ENCODE measurements at places on chromosomes 11 and 22.

GRCh38 chr11:17388609-17389210 lies at the start of gene KCNJ11:
KCNJ11 (minus strand) TSS chr11:17388659; CDS start chr11:17388091, 568 bp downstream.
- DNase-seq: no peak

DNA sequence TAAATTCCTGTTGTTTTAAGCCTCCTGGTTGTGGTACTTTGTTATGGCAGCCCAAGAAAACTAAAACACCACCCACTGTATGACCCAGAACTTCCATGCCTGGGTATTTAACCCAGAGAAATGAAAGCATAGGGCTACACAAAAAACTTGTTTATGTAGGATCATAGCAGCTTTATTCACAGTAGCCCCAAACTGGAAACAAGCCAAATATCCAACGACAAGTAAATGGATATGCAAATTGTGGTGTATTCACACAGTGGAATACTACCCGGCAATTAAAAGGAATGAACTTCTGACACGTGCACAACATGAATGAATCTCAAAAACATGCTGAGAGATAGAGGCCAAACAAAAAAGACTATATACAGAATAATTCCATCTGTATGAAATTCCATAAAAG lies 62.2 kb upstream of the NAV2 start:
- DNase-seq: no peak

DNA sequence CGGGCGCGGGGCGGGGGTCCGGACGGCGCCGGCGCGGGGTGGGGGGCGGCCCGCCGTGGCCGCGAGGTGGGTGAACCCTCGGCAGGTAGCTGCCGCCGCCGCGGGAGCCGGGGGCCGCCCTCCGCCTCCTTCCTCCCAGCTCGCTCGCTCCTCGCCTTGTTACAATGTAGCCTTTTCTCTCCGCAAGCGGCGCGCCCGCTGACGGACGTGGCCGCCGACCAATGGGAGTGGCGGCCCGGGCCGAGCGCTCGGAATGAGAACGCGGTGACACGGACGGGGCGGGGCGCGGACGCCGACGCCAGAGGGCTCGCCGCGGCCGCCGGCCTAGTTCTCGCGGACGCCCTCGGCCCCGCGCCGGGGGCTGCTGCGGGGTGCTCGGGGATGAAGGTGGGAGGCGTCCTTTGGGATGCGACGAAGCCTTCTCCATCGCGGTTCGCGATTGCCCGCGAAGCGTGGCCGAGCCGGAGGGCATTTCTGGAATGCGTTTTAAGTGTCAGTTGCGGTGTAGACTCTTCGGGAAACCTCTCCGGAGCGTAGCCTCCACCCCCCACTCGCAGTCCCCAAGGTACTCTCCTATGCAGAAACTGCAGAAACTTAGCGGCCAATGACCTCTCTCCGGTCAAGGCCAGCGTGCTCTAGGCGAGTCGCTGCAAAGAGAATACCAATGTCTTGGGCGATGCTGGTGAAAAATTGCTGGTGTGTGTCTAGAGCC lies 734 bp downstream of the PRDM11 start:
- peak; percentile 76 for DNase-seq

GRCh38 chr11:105070306-105070705 lies 25.2 kb upstream of the CARD16 start:
- no peak for DNase-seq

- DNase-seq: no peak
Observed at GRCh38 chr22:37661160-37661924, 2.8 kb downstream of the PDXP start.

GRCh38 chr11:110182886-110183285 lies 89.7 kb downstream of the ZC3H12C start:
- no peak for DNase-seq

DNA sequence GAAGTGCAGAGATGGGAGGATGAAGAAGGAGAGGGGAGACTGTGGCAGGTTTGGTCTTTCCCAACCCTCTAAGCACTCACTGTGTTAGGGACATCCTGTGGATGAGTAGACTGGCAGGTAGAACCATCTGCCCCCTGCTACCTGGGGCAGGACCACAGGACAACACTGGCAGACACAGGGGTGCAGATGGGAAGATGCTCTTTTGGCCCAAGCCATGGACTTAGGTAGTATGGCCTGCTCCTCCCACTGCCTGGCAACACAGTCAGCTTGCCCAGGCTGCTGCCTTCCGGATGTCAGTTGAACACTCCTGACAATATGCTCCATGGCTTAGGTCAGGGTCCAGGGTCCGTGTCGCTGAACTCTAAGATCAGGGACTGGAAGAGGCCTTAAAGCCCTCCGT lies 140.7 kb upstream of the NAV2 start:
- no peak for DNase-seq

DNA sequence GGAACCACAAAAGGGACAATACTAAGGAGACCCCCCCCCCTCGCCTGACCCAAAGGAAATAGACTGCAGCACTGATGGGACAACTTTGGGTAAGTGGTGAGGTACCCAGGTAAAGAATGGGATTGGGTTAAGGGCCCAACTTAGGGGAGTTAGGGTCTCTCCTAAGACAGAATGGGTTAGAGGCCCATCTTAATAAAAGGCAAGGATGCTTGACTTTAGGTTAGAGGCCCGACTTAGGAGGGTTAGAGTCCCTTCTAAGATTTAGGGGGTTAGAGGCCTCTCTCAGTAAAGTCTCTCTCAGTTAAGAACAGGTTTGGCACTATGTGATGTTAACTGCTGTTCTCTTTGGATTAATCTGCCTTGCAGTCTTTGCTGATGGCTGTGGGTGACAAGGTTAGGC lies 41.0 kb upstream of the DBX1 start:
- DNase-seq: no peak

DNA sequence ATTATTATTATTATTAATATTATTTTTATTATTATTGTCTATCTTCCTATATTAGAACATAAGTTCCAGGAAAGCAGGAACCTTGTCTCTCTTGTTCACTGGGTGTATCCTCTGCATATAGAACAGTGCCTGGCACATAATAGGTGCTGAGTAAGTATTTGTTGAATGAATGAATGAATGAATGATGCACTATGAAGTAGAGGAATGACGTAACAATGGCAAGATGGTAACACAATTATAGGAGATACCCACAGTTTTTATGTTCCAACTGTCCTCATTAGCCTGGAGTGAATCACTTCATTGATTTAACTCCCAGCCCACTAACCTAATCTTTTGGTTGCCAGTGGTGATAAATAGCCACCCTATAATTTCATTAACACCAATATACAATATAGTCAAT lies 2.1 kb downstream of the KDM4D start:
- DNase-seq: no peak

DNA sequence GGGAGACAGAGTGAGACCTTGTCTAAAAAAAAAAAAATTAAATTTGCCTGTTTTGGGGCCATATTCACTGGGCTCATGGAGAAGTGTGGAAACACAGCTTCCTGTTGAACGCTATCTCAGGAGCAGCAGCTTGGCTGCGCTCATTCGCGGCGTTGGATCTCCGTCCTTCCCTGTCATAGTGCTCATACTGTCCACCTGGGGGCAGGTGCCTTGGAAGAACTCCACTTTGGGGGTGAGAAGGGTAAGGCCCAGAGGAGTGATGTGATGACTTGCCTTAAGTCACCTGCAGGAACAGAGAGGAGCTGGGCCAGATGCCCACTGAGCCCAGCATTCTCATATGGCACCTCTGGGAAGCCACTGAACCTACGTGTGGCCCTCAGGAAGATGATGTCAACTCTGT lies 82.8 kb downstream of the CABIN1 start:
- DNase-seq: no peak

DNA sequence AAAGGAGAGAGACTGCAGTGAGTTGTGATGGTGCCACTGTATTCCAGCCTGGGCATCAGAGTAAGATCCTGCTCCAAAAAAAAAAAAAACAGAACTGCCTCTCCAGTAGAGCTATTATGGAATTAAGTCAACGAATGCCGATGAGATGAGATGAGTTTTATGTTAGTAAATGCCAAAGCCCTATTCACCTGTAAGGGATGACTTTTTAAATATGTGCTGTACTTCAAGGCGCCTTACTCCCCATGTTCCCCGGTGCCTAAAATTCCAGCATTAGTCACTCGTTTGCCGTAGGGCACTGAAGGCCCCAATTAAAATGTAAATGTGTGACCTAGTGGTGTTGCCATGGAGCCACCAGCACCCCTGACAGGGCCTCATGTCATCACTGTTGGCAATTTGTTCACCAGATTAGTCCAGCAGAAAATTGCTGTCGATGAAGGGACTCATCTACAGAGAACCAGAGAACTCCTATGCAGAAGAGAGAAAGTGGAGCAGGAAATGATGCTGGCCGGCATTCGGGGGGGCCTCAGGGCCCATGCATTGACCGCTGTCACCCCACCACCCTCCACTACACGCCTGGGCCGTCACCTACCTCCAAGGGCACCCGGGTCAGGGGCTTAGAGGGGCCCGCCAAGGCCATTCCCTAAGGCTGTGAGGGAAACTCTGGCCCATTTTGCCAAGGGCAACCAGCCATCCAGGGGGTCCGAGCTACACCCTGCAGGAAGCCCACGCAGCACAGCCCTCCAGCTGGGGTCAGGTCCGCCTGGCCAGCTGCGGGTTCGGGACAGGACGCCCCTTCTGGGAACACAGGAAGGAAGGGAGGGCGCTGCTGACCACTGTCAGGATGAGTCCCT lies 17.8 kb downstream of the LIF start:
- DNase-seq: no peak

- no peak for DNase-seq
Observed at GRCh38 chr22:28873183-28873963, 10.0 kb upstream of the ZNRF3 start.

GRCh38 chr22:46087816-46088277 lies 62.5 kb upstream of the PPARA start:
- no peak for DNase-seq

DNA sequence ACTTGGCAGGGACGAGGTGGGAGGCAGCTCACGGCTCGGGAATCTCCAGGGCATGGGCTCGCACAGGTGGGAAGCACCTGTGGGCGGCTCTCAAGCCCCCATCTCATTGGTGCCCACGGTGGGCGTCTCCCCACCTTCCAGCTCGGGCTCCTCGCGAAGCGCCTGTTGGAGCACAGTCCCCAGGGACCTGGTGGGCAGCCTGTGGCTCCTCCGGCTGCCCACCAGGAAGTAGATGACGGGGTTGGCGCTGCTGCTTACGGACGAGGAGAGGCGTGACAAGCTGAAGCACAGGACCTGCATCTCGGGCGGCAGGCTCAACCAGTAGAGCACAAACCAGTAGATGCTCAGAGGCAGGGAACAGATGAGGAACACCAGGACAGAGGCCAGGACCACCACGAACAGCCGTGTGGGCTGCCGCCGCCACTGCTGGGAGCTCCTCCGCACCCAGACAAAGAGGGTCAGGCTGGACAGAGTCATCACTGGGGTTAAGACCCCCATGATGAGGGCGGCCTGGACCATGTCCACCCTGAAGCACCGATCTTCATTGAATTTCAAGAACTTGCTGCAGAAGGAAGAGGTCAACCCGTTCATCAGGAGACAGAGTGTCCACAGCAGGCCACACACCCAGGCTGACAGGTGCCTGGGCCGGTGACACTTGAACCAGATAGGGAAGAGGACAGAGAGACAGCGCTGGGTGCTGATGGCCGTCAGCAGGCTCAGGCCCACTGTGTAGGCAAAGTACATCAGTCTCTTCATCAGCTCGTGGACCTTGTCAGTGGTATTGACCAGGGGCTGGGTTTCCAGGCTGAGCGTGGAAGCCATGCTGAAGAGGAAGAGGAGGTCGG lies 633 bp downstream of the MRGPRD start:
- no peak for DNase-seq

GRCh38 chr22:38793317-38793716 lies 626 bp downstream of the DNAL4 start:
- DNase-seq: no peak

DNA sequence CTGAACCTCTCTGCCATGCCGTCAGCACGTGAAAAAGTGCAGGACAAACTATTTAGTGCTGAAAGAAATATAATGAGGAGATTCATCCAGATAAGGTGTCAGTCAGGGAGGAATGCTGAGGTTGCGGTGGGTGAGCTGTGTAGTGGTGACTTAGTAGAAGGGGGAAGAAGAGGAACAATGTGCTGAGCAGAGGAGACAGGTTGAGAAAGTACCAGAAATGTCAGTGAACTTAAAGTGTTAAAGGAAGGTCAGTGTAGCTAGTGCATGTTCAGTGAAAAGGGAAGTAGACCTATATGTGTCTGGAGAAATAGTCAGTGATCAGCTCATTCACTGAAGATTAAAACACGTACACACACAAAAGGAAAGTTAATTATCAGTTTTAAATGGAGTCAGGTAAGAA lies 237.6 kb upstream of the CCDC179 start:
- no peak for DNase-seq

DNA sequence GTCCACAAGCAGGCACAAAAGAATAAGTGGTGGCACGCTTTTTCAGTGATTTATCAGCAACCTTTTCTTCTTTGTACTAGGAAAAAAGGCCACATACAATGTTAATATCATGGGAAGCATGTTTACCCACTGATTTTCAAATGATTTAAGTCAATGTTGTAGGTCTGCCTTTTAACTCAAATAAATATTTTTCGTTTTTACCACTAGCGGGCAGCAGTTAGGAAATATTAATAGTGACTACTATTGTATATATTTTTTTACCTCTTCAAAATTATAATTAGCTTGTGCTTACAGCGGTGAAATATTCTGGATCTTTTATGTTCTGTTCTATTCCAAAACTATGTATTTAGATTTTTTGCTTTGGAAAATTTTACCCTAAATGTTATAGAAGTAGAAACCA lies 6.4 kb upstream of the SLC17A6 start:
- DNase-seq: no peak

DNA sequence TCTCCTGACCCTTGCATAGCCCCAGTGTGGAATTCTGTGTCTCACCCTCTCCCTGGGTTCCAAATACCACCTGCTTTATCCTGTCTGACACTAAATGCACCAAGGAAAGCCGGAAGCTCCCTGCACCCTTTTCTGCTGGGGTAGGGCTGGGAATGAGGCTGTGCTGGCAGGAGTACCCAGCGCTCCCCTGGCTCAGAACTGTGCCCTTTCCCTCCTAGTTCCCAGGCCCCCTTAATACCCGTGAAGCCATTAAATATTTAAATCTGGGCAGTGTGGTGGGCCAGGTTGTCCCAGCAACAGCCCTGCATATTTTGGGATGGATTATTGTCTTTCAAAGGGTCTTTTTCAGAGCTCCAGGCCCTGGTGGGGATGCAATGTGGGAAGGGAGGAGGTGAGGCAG lies 63.0 kb downstream of the TP53I11 start:
- no peak for DNase-seq

- no peak for DNase-seq
Observed at GRCh38 chr22:25780673-25781072, 38.7 kb downstream of the MYO18B start.

Data from GM04503 (cell line).